Right forelimb (tissue), 1 donor: ENCODE measurements at places on chromosomes 5 and 9.

DNA sequence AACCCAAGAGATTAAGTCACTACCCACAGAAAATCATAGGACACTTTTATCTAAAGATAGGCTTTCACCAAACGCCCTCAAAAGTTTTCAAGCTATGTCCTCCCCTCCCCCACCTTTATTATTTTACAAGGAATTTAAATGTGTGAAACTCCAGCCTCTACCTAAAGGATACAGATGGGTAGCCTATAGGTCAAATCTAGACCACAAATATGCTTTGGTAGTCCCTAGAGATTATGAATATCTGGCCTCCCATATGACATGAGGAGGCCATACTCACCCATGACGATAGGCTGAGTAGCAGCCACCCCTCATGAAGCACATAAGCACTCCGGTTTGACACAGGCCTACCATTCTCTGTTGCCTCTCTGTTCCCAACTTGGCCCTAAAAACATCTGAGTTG is 11.9 kb downstream of the SIL1 start:
- no peak for DNase-seq

GRCh38 chr9:97791542-97791941 is 61.5 kb upstream of the FOXE1 start:
- no peak for DNase-seq

DNA sequence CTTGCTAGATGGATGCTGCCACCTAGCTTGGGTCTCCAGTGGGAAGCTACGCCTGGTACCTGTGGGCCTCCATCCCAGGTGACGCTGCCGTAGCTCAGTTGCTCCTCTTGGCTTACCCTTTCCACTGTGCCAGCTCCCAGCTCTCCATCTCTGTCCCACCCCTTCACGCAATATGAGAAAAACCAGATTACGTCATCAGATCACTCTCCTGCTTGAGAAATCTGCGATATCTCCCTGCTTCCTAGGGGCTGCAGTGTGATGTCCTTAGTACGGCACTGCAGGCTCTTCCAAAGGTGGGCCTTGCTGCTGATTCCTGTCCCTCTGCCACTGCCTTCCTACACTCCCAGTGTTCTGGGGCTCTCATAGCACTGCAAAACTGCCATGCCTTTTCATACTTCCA is 28.9 kb downstream of the NSG2 start:
- no peak for DNase-seq

- DNase-seq = no peak
Observed at GRCh38 chr9:91207729-91208418, 153.8 kb downstream of the AUH start.

DNA sequence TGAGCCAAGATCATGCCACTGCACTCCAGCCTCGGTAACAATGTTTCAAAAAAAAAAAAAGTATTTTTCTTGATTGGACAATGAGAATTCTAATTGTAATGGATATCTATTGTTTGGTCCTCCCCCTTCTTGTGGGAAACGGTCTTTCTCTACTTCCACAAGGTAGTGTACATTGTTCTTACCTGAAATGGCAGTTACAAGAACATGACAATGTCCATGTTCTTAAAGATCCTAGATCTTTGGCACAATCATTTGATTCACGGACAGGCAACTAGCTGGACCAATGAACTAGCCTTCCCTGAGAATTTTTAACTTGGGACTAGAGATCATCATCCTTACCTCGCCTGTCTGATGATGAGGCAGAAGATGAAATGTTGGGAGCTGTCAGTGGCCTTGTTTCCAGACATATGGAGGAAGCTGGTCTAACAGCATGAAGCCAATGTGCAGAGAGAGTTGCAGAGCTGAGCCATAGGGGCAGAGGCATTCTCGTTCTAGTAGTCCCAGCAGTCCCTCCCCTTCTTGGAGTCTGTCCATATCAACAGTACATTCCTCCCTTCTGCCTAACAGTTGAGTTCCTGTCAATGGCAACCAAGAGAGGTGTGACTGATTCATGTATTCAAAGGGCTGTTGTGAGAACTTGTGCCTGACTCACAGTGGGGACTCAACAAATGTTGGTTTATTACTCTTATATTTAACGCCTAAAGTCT is 2.1 kb upstream of the MARCHF6 start:
- DNase-seq = no peak

- no peak for DNase-seq
Observed at GRCh38 chr9:121865884-121866283, 214.4 kb downstream of the DAB2IP start.

DNA sequence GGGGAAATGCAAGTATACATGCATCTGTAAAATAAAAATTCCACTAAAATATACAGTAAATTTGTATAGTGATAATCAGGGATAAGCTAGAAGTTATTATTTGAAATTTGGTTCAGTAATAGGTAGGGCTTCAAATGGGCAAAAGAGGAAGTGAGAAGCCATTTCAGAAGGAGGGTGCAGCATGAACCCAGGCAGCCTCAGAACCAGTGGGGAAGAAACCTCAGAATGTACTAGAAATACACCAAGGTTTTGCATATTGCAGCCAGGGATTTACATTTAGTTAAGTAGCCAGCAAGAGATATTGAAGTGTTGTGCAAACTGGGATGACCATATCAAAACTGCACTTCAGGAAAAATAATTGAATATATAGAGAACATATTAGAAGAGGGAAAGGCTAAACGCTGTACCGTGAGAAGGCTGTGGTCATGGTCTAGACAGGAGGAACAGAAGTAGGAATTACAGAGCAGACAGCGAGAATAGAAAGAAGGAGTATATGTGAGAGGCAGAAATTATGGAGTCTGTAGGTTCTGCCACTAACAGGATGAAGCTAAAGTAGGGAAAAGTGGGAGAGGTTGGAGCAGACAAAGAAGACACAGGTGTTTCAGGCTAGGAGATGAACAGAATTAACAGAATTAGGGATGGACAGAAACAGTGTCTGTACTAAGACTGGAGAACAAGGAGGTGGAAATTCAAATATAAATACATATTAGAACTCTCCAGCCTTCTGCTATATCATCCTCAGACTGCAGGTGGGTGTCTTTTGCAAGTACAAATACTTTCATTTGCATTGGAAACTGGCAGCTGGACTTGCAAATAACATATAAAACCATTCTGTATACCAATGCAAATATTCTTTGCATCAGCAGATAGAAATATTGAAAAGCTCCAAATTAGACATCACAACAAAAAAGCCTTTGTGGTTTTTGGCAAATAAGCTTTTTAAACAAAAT is 335.6 kb downstream of the ZNF608 start:
- no peak for DNase-seq

- DNase-seq = no peak
Observed at GRCh38 chr9:86632537-86632936, 278.3 kb upstream of the TUT7 start.

GRCh38 chr9:136147890-136148714 is 29.4 kb upstream of the TMEM250 start:
- DNase-seq = no peak

GRCh38 chr5:36045895-36046294 is 20.8 kb downstream of the UGT3A2 start:
- no peak for DNase-seq

GRCh38 chr9:124506931-124507879 is at the start of gene NR5A1:
TSS of gene NR5A1 (minus strand) at chr9:124507399. CDS start at chr9:124503395, 4,004 bp downstream.
- DNase-seq = no peak
